ENCODE measurements at places on chromosomes 1 and 21. TPM values are rescaled to one million over a fixed set of nuclear protein-coding genes. Genes with fewer than 3 reads are reported as not detected.

- no peak for DNase-seq
Observed at GRCh38 chr1:110462964-110463363, 12.0 kb downstream of the PROK1 start.

DNA sequence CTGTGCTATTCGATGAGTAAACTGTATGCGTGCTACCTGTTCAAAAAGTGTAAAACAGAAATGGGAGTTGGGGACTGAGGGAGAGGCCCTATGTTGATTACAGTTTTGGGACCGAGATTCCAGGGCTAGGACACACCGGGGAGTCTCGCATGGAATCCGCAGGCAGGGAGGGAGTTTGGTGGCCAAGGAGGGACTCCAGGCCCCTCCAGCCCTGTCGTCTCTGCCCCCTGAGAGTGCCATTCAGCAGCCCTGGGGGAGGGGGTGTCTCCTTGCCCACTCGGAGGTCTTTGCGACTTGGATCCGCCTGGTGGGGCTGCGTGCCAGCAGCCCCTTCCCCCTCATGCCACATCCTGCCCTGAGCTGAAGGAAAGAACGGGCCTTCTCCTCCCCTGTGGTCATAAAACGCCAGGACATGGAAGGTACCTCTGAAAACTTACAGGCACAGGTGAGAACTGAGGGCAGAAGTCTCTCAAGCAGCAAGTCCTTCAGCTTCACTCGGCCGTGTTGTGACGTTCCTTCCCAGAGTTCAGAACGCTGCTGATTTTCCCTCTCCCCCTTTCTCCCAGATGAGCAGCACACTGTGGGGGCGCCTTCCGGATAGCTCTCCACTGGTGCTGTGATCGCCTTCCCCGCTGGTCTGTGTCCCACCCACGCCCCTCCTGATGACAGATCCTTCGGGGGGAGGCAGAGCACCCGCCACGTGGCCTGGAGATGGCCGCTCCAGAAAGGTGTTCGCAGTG lies 141.4 kb downstream of the PEX14 start:
- no peak for DNase-seq

DNA sequence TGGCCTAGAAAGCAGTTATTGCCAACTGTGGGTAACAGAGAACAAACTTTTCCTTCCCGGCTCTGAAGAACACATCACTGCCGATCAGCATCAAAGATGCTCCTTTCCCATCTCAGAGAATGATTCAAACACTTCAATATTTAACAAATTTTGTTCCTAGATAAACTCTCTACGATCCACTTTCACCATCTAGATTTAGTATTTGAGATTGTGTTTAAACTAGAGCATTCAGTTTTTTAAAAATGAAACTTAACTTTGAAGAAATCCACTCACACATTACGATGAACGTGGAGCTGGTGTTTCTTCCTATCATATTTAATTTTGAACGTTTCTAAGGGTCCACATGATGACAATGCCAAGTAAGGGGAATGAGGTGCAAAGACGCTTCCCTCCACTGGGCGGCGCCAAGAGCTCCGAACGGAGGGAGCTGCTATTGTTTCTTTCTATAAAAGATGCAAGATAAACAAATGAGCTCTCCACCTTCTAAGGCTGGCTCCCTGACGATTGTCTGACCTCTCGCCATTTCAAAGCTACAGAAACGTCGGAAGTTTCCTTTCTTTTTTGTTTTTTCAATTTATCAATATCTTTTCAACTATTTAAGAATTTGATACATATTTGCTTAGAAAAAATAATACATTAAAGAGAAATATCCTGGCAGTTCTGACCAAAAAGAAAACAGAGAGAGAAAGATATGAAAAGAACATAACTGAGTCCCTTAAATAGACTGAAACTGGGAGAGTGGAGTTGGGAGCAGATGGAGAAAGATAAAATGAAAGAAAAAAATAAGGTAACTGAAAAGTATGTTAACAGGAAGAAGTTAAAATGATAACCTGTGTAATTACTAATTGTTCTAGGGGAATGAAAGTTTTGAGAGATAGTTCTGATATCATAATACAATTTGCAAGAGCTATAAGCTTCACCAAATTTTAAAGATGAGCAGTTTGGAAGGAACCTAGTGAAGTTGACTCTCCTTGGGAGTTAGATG lies 4.4 kb upstream of the BARHL2 start:
- no peak for DNase-seq

DNA sequence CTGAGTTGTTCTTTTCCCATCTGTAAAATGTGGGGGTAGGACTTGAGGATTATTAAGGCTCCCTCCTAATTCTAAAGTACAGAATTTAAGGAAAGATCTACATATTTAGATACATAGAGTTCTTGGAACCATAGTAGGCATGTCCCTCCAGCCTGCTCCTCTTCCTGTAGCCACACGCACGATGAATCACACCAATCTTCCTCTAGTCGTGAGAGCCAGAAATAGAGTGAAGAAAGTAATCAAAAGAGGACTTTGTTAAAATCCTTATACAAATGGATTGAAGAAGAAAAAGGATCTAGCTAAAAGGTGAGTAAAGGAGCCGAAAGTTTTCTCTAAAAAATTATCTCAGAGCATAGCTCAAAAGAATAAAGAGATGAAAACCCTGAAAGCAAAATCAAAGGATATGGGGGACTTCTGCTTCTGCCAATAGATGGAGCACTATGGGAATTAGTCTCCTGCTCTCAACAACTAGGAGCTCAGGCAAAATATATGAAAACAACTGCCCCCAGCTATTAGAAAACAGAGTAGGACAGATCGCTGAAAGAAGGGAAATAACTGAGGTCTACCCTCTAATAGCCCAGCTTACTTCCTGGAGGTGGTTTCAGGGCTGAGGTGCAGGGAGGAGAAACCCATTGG lies 8.5 kb downstream of the C1orf141 start:
- no peak for DNase-seq

GRCh38 chr1:216723274-216723780 lies at the start of gene ESRRG:
Gene ESRRG, minus strand, starts transcription at chr1:216723429. Its CDS starts 130 bp downstream, at chr1:216723299.
- DNase-seq = peak; percentile 36

- no peak for DNase-seq
Observed at GRCh38 chr21:45927851-45928850, 53.4 kb upstream of the COL6A1 start.

GRCh38 chr1:232357416-232357815 lies 272.5 kb downstream of the SIPA1L2 start:
- no peak for DNase-seq

- no peak for DNase-seq
Observed at GRCh38 chr1:227712648-227713047, 22.5 kb downstream of the JMJD4 start.

DNA sequence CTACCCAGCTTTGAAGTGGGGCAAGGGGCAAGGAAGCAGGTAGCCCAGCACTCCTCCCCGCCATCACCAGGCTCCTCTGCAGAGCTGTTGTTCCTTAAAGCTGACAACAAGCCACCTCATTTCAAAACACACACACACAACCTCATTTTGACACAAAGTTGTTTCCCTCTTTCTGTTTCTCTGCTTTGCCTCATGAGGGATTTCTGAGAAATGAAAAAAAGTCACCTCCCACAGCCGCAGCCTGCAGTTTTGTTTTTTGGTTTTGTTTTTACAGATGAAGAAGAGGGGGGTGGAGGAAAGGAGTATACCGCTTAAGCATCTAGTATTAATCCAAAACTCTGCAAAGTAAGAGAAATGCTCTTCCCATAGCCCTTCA lies 12.1 kb downstream of the MCL1 start:
- no peak for DNase-seq

GRCh38 chr1:89928506-89928905 lies 66.4 kb upstream of the ZNF326 start:
- no peak for DNase-seq

DNA sequence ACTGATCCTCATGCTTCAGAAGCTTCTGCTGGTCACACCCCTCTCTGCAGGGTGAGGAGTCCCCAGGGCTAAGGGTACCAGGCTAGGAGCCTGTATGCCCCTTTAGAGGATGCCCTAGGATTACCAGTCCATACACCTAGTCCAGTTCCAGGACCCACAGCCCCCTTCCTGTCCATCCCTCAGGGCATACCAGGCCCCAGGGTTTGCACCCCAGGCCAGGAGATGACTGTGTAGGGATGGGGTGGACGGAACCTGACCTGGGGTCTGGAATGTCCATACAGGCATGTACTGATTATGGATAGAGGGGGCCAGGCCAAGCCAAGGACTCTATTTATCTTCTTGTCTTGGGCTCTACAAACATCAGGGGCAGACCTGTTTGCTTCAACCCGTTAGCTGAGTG lies 34.9 kb downstream of the TRIM67 start:
- no peak for DNase-seq

DNA sequence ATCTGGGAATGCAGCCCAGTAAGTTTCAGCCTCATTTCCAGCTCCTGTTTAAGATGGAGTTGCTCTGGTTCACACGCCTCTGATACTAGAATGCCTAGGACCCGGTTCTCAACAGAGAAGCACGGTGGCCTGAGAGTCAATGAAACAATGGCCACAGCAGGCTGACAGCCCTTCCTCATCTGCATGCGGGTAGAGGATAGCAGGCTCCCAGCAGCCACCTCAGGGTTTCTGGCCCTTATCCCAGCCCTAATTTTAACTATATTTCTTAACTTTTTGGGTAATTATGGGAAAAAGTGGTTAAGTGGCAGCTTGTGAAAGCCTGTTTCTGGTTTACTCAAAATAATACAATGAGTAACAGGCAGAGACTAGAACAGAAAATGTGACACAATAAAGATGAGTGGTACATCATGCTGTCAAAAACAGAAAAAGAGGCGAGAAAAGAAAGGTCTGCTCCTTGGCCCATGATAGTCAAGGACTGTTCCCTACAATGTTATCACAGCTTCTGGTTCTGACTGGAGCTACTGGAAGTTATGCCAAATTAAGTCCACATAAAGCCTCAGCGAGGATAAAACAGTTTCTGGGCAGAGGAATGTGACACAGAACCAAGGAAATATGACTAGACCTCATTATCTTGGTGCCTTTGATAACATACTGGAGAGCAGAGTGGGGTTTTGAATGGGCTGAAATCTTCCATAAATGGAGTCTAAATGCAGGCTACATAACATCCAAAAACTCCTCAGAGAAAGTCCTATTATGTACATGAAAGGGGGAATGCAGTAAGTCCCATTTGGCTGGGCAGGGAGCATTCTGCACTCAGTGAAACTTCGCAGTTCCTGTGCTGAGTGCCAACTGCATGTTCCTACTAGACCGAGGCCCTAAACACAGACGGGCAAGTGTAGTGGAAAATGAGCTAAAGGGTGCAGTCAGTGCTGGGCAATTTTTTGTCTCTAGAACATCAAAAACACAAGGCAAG lies 92.1 kb downstream of the NIBAN1 start:
- DNase-seq = peak; percentile 38

DNA sequence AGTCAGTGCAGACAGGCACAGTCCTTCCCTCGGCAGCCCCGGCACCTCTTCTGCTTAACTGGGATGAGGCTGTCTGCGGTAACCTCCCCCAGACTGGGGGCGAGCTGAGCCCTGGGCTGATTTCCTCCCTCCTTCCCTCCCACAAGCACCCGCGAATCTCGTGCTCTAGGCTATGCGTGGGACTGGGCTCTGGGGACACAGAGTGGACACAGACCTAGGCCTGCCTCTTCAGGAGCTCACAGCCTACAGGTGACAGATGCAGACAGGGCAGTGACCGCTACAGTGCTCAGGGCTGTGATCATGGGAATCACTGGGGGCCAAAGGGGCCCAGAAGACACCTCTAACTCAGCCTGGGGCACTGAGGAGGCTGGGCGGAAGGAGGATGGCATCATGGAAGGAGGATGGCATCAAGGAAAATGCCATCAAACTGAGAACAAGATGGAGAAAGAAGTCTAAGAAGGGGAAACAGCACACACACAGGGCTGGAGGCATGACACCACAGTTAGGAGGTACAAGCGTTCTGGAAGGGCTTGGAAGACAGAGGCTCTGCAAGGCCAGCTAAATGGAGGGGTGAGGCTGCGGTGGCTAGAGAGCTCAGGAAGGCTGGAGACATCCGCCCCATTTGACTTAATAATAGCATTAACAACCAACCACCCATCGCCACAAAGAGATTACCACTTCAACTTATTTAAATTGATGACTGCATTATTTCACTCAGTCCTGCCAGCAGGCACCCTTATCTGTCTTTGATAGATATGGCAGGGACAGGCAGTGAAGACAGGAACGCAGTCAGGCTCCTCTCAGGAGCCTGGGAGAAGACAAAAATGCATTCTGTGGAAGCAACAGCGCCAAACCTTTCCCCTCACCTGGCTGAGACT lies 4.2 kb downstream of the TTC39A start:
- DNase-seq = no peak

- no peak for DNase-seq
Observed at GRCh38 chr21:24163539-24163938, 1443.7 kb downstream of the MRPL39 start.

- no peak for DNase-seq
Observed at GRCh38 chr1:20075345-20075744, 5.4 kb downstream of the PLA2G5 start.

DNA sequence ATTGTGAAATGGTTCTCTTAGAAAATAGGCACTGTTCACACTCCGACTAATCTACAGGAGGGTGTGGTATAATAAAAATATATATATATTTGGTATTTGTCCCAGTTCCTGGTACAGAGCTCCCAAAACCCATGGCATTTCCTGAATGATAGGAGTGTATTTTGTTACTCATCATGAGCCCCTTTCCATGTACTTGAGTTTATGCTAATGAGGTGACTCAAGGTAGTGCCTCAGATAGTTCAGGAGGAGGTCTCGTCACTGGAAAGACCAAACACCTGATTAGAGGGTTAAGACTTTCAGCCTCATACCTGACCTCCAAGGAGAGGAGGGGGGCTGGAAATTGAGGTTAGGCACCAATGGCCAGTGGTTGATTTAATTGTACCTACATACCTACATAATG lies 57.9 kb downstream of the TTC3 start:
- DNase-seq = no peak

- DNase-seq = no peak
Observed at GRCh38 chr1:12448746-12449177, 169.2 kb downstream of the DHRS3 start.

DNA sequence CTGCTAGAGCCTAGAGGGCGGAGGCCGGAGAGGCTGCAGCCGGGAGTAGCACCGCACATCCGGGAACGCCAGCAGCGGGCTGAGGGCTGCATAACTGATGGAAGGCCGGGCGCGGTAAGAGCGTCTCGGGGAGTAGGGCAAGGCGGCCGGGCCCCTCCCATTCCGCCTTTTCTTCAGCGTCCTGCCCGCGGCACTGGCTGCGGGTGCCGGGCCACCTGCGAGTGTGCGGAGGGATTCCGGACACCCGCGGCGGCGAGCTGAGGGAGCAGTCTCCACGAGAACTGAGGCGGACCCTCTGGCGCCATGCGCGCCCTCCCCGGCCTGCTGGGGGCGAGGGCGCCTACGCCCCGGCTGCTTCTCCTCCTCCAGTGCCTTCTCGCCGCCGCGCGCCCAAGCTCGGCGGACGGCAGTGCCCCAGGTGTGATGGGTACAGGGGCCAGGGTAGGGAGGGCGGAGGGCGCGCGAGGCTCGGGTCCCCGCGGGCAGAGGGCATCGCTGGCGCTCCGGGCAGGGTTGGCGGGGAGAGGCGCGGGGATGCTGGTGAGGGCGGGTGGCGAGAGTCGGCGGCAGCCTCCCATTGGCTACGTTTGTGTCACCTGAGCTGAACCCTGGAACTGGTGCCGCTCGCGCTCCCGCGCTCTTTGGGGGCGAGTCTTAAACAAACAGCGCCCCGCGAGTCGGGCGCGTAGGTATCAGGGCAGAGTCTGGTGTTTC lies 334.4 kb downstream of the SRGAP2C start:
- DNase-seq = peak; percentile 78

- no peak for DNase-seq
Observed at GRCh38 chr1:158153746-158154444, 26.8 kb upstream of the CD1D start.

Gene TESK2
- 6.0 TPM for total RNA-seq

Gene SCNM1
- total RNA-seq = 36.4 TPM

Gene GBP5
- 4.2 TPM for total RNA-seq

Gene LRRC38
- not detected for total RNA-seq

Gene CAMK1G
- total RNA-seq = 0.12 TPM

Gene WASF2
- 124 TPM for total RNA-seq

Gene TMCO4
- total RNA-seq = 31.1 TPM

Gene SLC6A9
- 5.6 TPM for total RNA-seq

Gene LYSMD1
- 11.5 TPM for total RNA-seq
